Activated naive CD8-positive, alpha-beta T cell treated with anti-CD3 and anti-CD28 coated beads, Interleukin-2, amount 50 U/mL, for 24 hours (primary cell): ENCODE measurements at places on chromosomes 3 and 15.

GRCh38 chr3:188360364-188360881 lies 206.5 kb downstream of the LPP start:
- DNase-seq: no peak

DNA sequence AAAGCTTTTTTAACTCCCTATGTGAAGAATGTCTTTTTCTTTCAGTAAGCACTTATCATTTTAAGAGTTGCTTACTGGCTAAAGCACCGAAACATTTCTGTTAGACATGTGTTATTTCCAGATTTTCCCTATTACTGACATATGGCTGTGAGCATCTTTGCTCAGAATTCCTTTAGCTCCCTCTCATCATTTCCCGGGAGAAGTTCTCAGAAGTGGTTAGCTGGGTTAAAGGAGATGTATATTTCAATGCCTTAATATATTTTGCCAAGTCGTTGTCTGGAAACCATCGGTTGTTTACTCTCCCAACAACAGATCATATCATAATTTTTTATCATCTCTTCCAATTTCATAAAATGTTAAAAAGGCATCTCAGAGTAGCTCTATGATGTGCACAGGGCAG lies 396.5 kb downstream of the OCA2 start:
- DNase-seq: no peak

DNA sequence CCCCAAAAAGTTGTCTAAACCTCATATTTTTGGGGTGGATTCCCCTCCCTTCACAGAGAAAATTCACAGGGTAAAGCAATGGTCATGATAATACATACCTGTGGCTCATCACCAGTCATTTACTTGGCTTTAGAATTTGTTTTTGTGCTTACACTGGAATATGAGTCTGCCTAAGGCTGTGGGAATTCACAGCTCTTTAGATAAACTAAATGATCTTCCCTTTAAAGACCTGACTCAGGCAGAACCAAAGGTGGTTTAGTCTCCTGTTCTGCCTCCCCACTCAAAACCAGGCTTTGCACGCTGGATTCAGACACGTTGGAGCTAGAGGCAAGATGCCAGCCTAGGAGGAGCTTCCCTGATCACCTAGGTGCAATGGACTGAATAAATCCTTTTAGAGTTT lies 40.3 kb upstream of the BNC1 start:
- no peak for DNase-seq

DNA sequence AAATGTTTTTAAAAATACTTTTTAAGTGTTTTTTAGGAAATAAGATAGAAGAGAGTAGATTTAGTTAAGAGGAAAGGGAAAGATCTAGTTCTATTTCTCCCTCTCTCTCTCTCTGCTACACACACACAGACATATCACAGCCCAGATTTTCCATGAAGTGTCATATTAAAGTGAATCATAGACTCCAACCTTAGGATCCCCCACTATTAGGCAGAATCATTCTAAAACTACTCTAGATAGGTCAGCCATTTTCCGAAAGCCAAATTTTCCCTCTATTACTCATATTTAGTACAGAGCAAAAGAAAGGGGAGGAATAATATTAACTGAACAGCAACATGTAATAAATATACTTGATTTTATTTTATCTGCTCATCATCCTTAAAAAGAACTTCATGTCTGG lies 45.1 kb upstream of the RSL24D1 start:
- DNase-seq: no peak

DNA sequence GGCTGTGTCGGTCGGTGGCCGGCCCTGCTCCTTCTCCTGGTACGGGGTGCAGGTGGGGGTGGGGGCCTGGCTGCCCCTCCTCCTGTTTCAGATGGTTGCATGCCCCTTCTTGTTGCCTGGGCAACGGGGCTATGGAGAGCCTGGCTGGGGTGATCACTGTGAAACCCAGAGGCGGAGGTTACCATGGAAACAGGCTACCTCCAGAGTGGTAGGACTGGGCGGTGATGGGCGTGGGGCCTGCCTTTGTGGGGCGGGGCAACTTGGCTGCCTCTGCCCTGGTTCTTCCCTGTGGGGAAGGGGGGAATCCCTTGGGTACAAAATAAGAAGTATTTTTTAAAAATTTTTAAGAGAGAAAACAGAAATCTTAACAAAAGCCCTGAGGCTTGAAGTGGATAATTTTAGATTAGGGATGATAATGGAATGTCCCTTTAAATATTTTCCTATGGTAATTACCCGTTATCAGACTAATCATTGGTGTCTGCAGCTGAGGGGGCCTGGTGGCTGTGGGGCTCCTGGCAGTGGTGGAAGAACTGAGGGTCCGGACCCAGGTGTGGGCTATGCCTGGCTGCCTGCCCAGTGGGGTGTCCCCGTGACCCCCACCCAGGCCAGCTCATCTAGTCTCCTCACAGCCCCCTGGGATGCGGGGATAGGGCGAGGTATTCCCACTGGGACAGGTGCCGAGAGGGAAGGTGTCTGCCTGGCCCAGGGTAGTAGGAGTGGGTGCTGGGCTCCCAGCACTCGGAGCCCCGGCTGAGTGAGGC lies 32.5 kb downstream of the PLXNA1 start:
- DNase-seq: peak; percentile 8

- no peak for DNase-seq
These were observed 91.2 kb downstream of the SENP2 start for GRCh38 chr3:185677146-185677829.

DNA sequence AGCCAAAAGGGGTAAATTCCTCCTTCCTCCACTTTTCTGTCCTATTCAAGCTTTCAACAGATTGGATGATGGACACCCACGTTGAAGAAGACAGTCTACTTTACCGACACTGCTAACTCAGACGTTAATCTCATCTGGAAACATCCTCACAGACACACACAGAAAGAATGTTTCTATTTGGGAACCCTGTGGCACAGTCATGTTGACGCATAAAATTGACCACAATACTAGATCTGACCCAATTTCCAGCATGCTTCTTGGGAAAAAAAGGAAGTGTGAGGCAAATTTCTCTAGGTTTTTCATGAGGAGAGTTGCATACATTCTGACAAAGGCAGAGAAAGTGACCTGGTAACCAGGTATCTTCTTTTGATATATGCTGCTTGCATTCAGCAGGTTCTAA lies 594.1 kb downstream of the FGF12 start:
- DNase-seq: no peak

DNA sequence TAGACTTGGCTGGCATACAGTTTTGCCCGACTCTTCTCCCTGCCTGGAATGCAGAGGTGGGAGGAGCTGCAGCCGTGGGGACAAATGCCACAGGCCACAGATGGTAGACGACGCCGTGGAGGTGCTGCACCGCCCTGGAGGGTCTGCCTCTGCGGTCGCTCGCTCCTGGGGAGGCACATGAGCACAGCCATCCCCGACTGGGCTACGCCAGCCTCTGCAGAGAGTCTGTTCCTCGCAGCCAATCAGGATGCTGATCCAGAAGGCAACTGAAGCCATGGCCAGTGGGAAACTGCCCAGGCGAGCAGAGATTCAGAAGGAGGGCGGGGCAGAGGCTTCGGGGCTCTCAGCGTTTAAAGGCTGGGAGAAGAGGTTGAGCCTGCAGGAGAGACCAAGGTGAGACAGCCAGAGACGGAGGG lies 11.9 kb upstream of the LRRC15 start:
- DNase-seq: no peak

DNA sequence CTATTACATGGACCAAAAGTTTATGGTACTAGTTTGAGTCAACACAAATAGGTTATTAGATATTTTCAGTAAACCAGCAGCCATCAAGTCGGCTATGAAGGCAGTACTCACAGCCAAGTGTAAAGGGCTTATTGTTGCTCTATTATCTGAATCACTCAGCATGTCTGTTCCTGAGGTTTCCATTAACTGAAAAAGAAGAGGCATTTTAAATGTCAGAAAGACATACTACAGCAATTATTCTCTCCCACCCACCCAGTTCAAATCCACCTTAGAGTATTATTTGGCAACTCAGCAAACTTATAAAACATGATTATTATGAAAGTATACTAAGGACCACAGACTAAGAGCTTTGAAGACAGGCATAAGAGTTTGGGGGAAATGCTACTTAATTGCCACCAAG lies 93.1 kb downstream of the BTD start:
- DNase-seq: no peak

- peak; percentile 81 for DNase-seq
These were observed 8.3 kb downstream of the PSTPIP1 start for GRCh38 chr15:77002954-77003912.

GRCh38 chr3:124699686-124700396 lies 30.4 kb upstream of the UMPS start:
- DNase-seq: no peak

- DNase-seq: no peak
These were observed 258.1 kb downstream of the TIGIT start for GRCh38 chr3:114551770-114552526.

DNA sequence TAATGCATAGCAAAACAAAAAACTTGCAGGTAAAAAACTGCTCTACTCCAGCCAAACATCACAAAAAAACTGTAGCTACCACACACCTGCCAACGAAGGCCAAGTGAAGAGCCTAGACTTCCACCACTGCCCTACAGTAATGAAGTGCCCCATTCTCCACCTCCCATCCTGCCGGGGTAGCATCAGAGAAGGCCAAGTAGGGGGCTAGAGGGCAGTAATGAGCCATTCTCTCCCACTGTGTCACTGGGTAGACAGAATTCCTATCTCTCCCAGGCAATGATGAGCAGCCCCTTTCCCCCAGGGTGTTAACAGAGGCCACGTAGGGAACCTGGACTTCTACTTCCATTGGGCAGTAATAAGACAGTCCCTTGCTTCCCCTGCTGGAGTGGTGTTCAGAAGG lies 9.5 kb downstream of the SEC22C start:
- no peak for DNase-seq

GRCh38 chr3:112858410-112859069 lies 11.9 kb upstream of the CD200R1L start:
- DNase-seq: peak; percentile 17

- DNase-seq: no peak
These were observed 4.0 kb downstream of the SOX2 start for GRCh38 chr3:181715571-181716340.

- no peak for DNase-seq
These were observed 109.5 kb downstream of the CGGBP1 start for GRCh38 chr3:87949189-87949878.

DNA sequence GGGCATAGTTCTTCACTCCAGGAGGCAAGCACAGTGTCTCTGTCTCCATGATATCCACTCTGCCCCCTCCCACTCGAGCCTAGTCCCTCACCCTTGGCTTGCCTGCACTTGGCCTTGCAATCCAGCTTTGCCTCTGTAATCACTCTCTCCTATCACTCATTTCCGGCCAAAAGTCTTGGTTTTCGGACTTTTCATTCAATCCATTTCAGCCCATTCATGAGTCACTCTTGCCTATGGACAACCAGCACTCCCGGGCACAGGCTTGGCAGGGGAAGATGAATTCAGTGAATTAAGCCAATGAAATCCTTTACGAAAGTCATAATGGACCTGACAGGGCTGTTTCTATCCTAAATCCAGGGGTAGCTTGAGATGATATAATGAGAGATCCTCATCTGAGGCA lies 21.7 kb downstream of the DAZL start:
- no peak for DNase-seq
